ENCODE measurements at places on chromosomes 2 and 18. TPM values are rescaled to one million over a fixed set of nuclear protein-coding genes. Genes with fewer than 3 reads are reported as not detected.

DNA sequence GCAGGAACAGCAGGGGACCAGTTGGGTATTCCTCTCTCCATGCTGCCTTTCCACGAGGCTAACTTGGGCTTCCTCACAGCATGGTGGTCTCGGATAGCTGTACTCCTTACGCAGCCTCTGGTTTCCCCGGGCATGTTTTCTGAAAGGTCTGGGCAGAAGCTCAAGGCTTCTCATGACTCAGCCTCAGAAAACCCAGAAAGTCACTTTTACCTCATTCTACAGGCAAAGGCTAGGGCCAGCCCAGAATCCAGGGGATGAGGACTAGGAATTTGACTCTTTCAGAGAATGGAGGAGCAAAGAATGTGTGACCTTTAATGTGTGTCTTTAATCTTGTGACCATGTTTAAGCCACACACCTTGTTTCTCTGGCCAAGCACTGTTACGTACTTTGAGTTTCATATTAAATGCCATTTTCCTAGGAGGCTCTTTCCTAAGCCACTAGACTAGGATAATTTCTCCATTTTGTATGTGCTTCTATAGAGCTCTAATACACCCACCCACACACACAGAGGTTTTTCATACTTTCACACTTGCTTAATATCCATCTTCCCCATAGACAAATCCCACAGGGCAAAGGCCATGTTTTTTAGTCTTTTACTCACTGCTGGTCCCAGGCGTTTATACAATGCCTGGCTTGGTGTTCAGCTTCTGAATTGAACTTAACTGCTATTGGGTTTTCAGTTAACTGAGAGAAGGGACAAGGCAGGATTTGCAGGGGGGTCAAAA is 77.3 kb downstream of the LONRF2 start:
- no peaks in the 10 kb centered on the region for H3K27me3 ChIP-seq
- H3K4me1 ChIP-seq, result no peaks in the 10 kb centered on the region
- no peak overlapping the region for H3K27ac ChIP-seq
- no peak for DNase-seq

DNA sequence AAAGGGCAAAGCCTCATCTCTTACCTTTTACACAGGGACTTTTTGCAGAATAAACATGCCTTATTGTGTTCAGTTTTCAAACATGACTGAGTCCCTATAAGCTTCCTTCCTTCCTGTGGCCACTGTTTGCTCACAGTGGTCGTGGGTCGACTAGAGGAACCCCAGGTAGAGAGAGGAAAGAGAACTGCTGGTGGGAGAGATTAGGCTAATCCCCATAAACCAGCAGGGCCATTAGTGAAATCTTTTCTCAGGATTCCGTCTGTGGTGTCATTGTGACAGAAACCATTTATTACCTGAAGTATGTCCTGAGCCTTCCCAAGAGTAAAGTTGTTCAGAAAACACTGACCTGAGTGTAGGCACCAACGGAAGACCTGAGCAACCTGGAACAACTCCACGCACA is 21.3 kb upstream of the BOD1L2 start:
- no peaks in the 10 kb centered on the region for H3K36me3 ChIP-seq
- no peak overlapping the region for H3K27ac ChIP-seq
- DNase-seq, result no peak
- H3K4me1 ChIP-seq, result no peaks in the 10 kb centered on the region
- peaks cover 12% of the 10 kb centered on the region for H3K27me3 ChIP-seq

DNA sequence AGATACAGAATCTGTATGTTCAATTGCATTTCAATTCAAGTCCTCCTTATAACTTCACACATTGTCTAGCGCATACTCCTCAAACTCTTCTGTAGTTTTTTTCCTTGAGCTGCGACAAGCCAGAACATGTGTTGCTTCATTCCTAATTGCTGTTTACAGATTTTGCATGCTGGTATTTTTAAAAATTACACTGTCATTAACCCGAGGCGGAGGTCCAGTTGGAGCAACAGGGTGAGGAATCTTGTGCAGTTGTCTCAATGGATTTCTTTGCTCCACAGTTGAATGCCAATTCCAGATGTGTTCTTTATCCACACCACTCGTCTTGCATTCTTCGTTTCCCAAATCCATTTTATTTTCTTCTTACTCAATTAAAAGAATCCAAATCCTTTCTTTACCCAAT is 16.4 kb upstream of the SERPINB13 start:
- H3K36me3 ChIP-seq, result no peaks in the 10 kb centered on the region
- H3K4me3 ChIP-seq, result no peak overlapping the region
- no peak overlapping the region for H3K27ac ChIP-seq
- no peaks in the 10 kb centered on the region for H3K27me3 ChIP-seq
- no peak for DNase-seq
- H3K4me1 ChIP-seq, result no peaks in the 10 kb centered on the region

DNA sequence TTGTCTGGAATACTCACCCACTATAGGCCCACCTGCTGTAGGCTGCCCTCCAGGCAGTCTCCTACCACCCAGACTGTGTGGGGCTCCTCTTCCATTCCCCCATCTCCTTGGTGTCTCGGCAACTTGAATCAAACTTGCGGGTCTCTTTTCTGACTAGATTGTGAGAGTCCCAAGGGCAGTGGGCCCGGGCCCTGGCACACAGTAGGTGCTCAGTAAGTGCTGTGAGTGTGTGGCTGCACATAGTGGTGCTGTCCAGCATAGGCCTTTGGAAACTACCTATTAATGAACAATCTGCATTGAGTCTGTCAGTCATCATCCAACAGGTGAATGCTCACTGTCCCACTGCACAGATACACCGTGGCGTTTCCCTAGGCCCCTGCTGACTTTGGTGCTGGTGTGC is 43.6 kb upstream of the ASB1 start:
- no peaks in the 10 kb centered on the region for H3K36me3 ChIP-seq
- H3K4me1 ChIP-seq, result peaks cover 27% of the 10 kb centered on the region
- H3K27me3 ChIP-seq, result no peaks in the 10 kb centered on the region
- no peak overlapping the region for H3K27ac ChIP-seq

DNA sequence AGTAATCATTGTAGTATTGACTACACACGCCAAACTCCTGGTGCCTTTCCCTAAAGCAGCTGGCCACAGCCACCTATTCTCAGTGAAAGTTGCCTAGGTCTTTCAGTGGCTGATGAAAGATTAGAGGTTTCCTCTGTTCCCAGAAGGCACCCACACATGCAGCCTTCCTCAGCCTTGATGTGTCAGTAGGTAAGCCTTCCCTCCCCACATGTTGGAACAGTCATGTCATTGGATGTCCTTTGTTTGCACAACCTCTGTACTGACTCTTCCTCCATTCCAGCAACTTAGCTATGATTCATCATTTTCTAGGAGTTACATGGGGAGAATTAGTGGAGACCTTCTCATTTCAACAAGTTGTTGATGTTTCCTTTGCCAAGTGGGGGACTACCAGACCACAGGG is 630.8 kb upstream of the SLC39A10 start:
- no peaks in the 10 kb centered on the region for H3K27me3 ChIP-seq
- no peak for DNase-seq
- H3K36me3 ChIP-seq, result no peaks in the 10 kb centered on the region
- no peak overlapping the region for H3K4me3 ChIP-seq

GRCh38 chr18:21453511-21453901 is 147.0 kb downstream of the ESCO1 start:
- no peaks in the 10 kb centered on the region for H3K27me3 ChIP-seq
- H3K4me1 ChIP-seq, result peaks cover 16% of the 10 kb centered on the region
- H3K4me3 ChIP-seq, result no peak overlapping the region
- H3K36me3 ChIP-seq, result no peaks in the 10 kb centered on the region

DNA sequence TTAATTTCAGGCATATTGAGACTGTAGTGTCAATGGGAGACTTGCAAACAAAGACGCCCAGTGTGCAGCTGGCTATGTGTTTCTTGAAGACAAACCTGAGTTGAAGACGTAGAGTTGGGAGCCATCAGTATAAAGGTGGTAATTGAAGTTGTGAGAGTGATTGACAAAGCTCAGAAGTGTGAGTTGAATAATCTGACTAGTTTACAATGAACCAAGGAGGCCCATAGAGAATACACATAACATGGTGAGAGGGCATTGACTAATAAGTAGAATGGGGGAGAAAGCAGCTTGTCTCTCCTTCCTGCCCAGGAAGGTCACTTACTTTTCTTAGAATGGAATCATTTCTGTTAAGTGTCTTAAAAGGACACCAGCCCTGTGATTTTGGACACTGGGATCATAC is 14.1 kb downstream of the SP110 start:
- no peaks in the 10 kb centered on the region for H3K36me3 ChIP-seq
- no peak for DNase-seq
- H3K27me3 ChIP-seq, result no peaks in the 10 kb centered on the region

- no peaks in the 10 kb centered on the region for H3K27me3 ChIP-seq
- H3K27ac ChIP-seq, result no peak overlapping the region
- H3K4me1 ChIP-seq, result no peaks in the 10 kb centered on the region
- H3K36me3 ChIP-seq, result no peaks in the 10 kb centered on the region
Observed at GRCh38 chr2:6959751-6960150, 42.5 kb downstream of the RNF144A start.

DNA sequence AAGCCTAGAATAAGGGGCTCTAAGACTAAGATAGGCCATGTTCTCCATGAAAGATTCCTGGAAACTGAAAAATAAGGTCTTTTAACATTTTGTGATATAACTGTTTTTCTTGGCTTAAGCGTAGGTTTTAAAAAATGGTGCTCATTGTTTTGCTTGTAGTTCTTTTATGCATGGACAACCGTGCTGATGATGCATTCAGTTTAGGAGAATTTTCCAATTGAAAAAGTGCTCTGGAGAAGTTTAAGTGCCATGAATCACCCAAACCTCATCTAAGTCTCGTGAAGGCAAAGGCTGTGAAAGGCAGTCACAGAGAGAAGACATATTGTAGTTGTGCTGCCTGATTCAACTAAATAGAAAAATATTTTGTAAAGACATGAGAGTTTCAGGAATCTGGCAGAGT is 111.8 kb upstream of the GAREM1 start:
- H3K36me3 ChIP-seq, result no peaks in the 10 kb centered on the region
- H3K4me1 ChIP-seq, result no peaks in the 10 kb centered on the region
- no peak for DNase-seq
- no peak overlapping the region for H3K27ac ChIP-seq

DNA sequence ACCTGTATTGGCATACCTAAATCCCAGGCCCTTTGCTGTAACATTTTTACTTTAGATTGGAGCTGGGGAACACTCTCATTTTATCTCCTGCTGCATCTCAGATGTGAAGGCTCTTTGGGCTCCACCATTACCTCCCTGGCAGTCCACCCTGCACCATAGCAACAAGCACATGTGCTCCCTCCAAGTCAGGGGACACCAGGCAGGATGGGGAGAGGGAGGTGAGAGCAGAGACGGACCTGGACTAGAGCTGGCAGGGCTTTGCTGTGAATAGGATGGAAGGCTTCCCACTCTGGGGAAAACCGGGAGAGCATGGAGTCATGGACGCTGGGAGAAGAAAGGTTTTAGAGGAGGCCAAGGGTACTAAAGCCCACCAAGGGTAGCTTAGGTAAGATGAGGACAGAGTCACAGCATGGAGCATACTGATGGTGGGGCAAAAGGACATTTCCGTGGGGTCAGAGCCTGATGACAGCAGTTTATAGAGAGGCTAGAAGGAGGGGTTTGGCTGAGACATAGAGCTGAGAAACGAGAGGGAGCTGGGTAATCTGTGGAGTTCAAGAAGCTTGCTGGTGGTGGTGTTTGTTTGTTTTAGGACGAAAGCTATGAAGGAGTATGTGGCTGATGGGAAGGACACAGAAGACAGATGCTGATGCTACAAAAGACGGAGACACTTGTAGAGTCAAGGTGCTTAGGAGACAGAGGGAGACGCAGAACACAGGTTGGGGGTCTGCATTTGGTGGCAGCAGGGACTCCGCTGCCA is 134.8 kb downstream of the COL6A3 start:
- peaks cover 11% of the 10 kb centered on the region for H3K27me3 ChIP-seq
- H3K4me3 ChIP-seq, result no peak overlapping the region
- H3K27ac ChIP-seq, result no peak overlapping the region
- no peaks in the 10 kb centered on the region for H3K36me3 ChIP-seq
- no peak for DNase-seq

DNA sequence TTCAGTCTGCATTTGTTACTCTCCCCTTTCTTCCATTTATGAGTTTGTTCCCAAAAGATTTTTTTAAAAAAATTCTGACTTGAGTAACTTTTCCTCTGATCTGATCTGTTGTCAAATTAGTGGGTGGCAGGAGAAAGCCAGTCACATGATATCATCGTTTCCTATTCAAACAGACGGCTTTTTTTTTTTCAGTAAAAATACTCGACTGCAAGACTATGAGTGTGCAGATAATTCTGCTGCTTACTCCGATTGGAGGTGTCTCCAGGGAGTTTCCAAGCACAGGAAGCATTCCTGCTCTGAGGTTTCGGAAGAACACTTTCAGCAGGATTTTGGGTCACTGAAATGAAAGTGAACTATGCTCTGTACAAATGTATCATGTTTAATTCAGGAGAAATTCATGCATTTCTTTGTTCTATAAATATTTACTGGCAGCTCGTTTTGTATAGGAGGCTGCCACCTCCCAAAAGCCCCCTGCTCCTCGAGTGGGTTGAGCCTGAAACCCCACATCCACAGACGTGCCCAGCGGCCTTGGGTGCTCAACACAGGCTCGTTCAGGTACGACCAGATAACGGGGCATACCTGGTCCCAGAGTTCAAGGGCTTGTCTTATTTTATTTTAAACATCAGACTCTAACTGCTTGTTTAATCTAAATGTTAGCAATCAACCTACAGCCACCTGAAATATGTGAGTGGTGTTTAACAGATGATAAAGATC is 126.9 kb upstream of the ZNF516 start:
- no peak overlapping the region for H3K27ac ChIP-seq
- peaks cover 15% of the 10 kb centered on the region for H3K27me3 ChIP-seq
- no peaks in the 10 kb centered on the region for H3K4me1 ChIP-seq
- no peaks in the 10 kb centered on the region for H3K36me3 ChIP-seq
- no peak for DNase-seq
- H3K4me3 ChIP-seq, result no peak overlapping the region

DNA sequence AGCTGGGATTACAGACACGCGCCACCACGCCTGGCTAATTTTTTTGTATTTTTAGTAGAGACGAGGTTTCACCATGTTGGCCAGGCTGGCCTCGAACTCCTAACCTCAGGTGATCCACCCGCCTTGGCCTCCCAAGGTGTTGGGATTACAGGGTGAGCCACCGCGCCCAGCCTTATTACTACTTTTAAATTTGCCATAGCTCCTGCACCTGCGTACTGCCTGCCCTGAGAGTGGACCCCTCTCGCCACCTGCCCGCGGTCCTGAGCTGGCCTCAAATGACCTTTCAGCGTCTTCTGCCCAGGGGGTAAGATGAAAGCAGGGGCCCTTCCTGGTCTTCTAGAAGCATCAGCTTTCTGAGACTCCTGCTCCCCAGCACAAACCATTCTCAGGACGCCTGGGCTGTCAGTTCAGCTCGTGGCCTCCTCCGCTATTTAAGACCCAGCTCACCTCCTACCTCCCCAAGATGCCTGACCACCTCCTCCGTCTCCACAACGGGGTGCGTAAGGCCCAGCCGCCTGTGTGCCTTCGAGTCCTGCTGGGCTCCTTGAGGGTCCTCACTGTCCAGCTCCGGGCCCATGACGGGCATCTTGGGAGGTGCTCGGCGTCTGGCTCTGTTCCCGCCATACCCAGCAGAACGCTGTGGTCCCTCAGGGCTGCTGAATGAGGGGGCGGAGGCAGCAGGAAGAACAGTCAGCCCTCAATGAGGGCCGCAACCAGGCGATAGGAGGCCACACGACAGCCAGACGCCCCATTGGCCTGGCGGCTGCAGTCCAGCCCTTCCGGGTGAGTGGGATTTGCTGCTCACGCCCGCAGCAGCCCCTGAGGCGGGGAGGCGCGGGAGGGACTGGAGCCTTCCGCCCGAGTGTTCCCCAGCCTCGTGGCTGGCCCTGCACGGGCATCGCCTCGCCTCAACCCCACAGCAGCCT is 266.6 kb downstream of the TFCP2L1 start:
- no peak overlapping the region for H3K4me3 ChIP-seq
- no peaks in the 10 kb centered on the region for H3K27me3 ChIP-seq
- no peak for DNase-seq
- no peaks in the 10 kb centered on the region for H3K36me3 ChIP-seq

Gene ANKRD39
- total RNA-seq, result 12.0 TPM

Gene LPIN2
- 24.4 TPM for total RNA-seq

Gene ATP5MC3
- 201 TPM for total RNA-seq

Gene CDH19
- total RNA-seq, result not detected

Gene ARHGAP25
- 2.0 TPM for total RNA-seq

Gene GKN2
- total RNA-seq, result not detected

Measured in endothelial cell of umbilical vein (primary cell).